ENCODE measurements at places on chromosomes 6 and 20.

GRCh38 chr6:106520711-106521401, 108.4 kb downstream of the RTN4IP1 start:
- DNase-seq, result no peak

DNA sequence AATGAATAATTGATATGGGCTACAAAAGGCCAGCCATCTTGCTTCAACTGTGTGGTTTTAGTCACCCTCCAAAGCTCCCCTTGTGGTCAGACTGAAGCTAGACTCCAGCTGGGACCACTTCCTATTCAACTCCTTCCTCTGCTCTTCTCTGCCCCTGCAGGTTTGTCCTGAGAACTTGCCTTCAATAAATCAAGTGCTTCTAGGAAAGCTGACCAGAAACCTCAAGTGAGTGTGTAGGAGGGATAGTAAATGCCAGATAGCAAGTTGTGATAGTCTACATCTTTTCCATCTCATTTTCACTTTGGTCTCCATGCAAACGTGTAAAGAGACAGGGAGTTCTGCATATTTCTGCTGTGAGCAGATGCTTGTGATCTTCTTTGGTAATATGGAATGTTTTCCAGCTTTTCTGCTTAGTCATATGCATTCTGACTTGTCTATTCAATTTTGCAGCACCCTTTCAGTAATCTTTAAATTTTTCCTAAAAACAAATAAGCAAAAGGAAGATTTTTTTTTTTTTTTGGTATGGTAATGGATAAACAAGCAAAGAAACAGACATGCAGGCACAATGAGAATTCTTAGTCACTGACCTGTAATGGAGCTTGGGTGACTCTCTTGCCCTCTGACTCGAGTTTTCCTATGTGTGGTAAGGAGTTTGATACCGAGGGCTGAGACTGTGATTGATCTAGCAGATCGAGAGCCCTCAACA, 201.3 kb upstream of the BTBD3 start:
- peak; percentile 62 for DNase-seq

- no peak for DNase-seq
Observed at GRCh38 chr6:17207281-17207680, 73.9 kb upstream of the RBM24 start.

GRCh38 chr6:132259070-132259469, 142.2 kb downstream of the MOXD1 start:
- no peak for DNase-seq

GRCh38 chr20:14055127-14055742, 59.9 kb downstream of the MACROD2 start:
- peak; percentile 50 for DNase-seq

DNA sequence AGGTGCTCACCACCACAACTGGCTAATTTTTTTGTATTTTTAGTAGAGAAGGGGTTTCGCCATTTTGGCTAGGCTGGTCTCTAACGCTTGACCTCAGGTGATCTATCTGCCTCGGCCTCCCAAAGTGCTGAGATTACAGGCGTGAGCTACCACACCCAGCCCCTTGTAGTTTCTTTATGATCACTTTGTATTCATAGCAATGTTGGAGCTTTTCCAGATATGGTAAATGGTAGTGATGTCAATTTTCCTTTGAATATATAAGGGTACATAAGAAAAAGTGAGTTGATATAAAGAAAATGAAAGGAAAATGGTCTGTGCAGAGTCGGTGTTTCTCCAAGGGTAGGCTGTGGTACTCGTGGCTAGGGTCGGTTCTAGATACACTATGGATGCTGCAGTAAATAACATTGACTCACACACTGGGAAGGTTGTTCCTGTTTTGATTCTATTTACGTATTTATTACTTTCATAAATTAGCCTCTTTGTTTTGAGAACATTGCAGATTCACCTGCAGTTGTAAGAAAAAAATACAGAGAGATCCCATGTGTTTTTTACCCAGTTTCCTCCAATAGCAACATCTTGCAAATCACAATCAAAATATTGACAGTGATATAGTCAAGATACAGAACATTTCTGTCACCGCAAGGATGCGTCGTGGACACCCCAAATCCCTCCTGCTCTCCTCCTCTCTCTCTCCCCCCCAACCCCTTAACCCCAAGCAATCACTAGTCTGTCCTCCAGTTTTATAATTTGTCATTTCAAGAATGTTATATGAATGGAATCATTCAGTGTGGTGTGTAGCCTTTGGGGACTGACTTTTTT, 2.5 kb downstream of the ZNF831 start:
- no peak for DNase-seq

- no peak for DNase-seq
Observed at GRCh38 chr6:150038202-150039062, 13.1 kb upstream of the RAET1L start.

GRCh38 chr20:605237-605636, 4.9 kb downstream of the TCF15 start:
- DNase-seq, result no peak

- DNase-seq, result no peak
Observed at GRCh38 chr6:33904747-33905065, 100.9 kb upstream of the MLN start.

DNA sequence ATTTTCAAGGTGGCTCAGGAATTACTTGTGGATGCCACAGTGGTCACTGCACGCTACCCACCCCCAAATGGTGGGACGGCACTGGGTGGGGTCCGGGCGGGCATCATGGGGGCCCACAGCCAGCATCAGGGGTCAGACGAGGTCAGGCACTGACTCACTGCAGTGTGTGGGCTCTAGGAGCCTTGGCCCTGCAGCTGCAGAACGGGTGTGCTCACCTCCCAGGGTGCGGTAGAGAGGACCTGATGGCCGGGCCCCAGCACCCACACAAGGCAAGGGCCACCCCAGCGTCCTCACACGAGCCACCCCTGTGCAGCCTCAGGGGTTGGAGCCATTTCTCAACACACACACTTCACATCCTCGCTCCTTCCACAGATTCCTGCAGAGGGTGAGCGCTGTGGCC, 34.3 kb downstream of the KCNQ2 start:
- DNase-seq, result no peak
